ENCODE measurements at places on chromosomes 1 and 21.

DNA sequence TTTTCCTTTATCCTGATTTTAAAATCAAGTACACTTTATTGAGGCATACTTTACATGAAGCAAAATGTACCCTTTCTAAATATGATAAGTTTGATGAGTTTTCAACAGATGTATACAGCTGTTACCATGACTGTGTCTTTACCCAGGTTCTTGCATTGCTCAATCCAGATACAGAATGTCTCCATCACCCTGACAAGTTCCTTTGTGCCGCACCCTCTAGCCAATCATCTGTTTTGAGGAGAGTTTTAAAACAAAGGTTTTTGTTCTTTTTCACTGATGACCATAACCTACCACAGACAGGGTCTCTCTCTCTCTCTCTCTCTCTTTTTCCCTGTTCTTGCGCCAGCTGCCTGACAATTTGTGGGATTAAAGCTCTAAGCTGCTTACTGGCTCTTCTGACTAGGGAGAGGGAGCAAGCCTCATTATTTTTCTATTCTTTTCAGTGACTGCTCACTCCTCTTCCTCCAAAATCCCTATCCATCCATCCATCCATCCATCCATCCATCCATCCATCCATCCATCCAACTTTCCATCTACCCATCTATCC lies 1.2 kb upstream of the KCNE1 start:
- no peak for DNase-seq

DNA sequence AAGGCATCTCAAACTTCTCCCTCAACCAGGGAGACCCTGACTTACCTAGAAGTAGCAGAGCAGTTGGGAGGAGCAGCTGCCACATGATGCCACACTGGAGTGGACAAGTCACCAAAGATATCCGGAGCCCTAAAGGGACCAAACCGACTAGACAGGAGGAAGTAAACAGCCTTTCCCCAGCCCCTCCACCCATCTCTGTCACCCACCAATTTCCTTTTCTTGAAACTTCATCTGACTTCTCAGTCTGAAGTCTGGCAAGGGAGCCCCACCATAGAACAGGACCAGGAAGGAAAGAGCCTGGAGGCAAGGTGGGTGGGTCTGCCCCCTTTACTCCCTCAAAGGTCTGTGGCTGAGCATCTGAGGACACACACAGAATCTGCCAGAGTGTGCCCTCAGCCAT lies at the start of gene FCGR3A:
Gene FCGR3A (minus strand): TSS at position 167 of the 400 bp plus-strand sequence. CDS start 82 bp downstream, at position 85.
- no peak for DNase-seq

DNA sequence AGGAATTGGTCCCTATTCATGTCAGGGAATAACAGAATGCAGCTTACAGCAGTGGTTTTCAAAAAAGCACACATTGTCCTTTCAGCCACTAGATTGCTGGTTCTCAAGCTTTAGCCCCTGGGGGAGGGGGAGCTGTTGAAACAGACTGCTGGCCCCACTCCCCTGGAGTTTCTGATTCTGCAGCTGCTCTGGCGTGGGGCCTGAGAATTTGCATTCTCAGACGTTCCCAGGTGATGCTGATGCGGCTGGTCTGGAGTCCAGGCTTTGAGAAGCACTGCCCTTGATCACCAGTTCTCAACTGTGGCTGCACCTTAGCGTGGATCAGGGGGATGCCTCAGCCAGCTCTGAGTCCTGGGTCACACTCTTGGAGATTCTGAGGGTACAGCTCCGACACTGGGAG lies 62.7 kb upstream of the LAPTM5 start:
- DNase-seq, result no peak

- DNase-seq, result no peak
These were observed 683.3 kb upstream of the CXADR start for GRCh38 chr21:16829532-16829931.

DNA sequence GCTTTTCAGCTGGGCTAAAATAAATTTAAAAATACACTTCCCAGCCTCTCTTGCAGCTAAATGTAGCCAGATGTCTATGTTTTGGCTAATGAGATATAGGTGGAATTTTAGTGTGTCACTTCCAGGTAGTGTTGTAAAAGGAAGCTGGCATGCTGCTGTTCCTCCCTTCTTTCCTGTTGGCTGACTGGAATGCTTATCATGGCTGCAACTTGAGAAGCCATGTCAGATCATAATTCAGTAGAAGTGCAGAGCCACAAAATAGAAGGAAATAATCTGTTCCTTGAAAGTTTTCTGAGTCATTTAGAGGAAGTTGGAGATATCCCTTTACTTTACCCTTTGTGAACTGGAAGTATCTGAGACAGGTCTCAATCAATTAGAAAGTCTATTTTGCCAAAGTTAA lies 10.9 kb upstream of the RBM15 start:
- DNase-seq, result no peak

GRCh38 chr1:1005774-1006304 lies 5.9 kb upstream of the HES4 start:
- no peak for DNase-seq

- DNase-seq, result no peak
These were observed 22.2 kb upstream of the HPDL start for GRCh38 chr1:45304311-45305081.

DNA sequence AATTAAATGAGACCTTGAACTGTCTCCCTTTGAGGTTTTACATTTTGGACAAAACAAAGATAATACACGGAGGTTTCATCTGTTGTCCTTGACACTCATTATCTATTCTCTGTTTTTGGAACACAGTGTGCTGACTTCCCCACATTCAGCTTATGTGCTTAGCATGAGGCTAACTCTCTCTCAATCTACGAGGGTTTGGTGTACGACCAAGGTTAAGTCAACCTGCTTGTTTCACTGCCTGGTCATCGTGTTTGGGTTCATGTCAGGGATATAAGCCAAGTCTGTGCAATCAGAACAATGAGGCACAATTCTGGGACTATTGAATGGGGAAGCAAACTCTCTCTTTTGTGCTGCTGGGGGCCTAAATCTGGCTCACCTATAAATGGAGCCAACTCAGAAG lies 328.5 kb upstream of the USP25 start:
- DNase-seq, result no peak

DNA sequence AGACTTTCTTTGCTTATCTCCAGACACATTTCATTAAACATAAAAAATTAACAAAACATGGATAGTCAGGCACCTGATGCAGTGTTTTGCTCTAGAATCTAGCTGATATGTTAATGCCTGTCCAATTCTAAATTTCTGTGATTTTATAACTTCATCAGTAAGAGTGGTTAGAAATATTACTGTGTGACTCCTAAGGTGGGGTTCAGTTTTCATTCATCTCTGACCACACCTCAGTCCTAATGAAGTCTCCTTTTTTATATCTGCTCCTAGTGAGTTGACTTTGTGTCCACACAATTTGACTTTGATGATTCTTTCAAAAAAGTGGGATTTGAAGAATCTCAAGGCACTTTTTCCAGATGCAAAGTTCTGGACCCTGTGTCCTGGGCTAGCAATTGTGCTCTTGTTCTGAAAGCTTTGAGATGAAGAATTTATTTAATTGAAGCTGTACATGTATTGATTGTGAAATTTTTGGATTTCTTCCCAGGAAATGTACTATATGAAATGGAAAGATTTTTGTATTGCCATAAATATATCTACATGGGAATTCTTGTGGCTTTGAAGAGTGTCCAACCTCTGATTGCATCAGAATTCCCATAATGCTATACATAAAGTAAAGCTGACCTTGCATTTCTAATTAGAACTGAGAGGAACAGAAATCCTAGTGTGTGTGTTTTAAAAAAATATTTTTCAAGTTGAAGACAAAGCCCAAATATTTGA lies 111.2 kb downstream of the GIPC2 start:
- DNase-seq, result no peak

DNA sequence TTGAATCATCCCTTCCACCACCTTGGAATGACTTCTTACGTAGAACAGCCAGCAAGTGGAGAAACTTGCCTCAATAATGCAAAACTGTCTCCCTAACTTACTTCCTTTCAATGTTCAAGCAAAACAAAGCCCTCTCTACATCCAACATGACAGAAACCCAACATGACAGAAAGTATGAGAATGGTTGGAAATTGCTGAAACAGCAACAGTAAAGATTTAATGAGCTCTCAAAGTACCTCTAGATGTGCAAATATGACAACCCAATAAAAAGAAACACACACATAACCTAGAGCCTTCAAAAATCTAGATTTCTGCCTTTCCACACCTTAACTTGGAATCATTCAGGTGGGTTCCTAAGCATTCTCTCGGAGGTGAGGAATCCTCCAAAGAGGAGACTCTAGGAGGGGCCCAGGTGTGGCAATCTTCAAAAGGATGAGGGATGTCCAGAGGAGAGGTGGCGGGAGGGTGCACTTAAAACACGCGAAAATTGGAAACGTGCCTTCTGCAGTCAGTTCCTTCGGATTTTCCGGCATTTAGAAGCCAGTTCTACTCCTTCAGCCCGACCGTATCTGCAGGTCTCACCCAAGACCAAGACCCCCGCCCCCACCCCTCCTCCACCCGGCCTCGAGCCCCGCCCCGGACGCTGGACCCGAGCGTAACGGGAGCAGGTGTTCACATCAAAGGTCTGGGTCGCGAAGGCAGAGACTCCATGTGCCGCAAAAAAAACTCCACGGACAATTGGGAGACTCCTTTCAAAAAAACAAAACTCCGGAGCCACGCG lies 996 bp upstream of the MGST3 start:
- no peak for DNase-seq

GRCh38 chr1:94110946-94111740 lies 9.8 kb downstream of the ABCA4 start:
- DNase-seq, result no peak

DNA sequence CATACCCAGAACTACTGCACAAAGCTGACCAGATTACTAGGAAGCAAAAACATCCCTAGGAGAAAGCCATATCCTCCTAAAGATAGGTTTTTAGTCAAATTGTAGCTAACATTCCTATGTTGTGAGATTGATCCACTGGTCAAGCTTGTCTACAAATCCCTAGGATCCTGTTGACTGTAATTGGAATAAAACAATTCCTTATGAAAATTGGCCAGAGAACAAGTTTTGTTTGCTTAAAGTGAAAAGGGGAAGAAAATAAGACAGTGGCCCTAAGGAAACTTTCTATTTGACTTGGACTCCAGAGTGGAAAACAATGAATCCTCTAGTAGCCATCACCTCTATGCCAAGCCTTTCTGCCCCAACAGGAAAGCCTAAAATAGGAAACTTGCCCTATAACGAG lies 645.2 kb upstream of the USP24 start:
- no peak for DNase-seq

DNA sequence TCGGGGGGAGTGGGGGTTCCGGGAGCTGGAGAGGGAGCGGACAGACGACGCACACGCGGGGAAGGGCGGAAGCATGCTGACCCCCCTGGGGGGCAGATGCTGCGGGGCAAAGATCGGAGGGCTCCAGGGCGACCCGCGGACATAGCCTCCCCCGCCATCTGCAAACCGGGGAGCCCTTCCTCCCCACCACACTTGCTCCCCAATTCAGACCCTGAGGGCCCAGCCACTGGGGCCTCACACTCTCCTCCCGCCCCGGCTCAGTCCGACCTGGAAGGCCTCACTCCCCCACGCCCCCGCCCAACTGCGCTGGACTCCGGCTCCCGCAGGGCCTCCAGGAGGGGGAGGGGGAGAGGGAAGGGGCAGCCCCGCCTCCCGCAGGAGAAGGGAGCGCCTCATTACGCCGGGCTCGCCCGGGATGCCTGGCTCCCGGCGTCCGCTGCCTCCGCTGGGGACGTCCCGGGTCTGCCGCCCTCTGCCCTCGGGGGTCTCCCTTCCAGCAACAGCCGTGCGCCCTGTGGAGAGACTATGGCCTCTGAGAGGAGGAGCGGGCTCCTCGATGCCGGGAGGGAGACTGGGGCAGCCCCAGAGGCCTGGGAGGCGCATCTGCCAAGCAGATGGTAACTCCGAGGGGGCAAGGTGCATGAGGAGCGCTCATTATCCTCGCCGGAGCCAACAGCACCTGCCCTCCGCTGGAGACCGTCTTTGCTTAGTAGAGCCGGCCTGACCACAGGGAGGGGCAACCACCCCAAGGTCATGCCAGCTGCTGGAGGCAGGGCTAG lies 636 bp upstream of the CAMK2N1 start:
- no peak for DNase-seq

DNA sequence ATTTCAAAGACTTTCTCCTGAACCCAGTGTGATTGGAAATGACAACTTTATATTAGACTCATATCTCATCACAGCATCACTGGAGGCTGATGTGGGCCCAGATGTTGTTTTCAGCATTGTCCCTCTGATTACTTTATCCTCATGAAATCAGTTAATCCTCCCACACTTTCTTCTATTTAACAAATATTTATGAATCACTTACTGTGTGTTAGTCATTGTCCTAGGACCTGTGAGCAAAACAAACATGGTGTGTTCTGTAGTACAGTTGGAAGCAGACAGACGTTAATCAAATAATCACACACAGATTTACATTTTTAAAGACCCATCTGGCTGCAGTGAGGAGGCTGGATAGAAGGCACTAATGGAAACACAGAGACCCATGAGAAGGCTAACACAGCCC lies 383.7 kb downstream of the PRDM2 start:
- no peak for DNase-seq

GRCh38 chr1:152108882-152109222 lies 6.4 kb downstream of the TCHH start:
- no peak for DNase-seq

GRCh38 chr1:218475275-218475674 lies 130.1 kb downstream of the TGFB2 start:
- DNase-seq, result no peak

DNA sequence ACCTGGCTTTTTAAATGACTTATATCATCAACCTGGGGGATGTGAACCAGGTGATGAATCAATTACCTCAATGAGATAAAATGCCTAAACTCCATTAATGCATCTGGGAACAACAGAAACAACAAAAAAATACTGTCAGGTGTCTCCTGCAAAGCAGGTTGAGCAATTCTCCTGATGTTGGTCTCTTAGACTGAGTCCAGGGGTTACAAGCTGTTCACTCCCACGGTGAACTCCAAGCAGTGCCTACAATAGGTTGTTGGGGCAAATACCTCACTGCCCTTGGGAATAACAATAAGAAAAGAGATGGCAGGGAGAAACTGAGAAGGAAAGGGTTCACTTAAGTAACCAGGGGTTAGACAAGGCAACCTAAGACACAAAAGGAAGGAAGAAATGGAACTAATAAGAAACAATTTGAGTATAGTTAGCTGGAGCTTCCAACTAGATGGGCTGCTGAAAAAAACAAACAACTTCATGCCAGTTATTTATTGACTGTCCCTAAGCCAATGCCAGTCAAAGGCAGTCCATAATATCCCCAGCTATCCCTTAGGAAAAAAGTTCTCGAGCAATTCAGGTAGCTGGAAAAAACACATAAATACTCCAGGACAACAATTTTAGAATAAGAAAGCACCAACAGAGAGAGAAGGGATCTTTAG lies 97.6 kb upstream of the MAGI3 start:
- no peak for DNase-seq

DNA sequence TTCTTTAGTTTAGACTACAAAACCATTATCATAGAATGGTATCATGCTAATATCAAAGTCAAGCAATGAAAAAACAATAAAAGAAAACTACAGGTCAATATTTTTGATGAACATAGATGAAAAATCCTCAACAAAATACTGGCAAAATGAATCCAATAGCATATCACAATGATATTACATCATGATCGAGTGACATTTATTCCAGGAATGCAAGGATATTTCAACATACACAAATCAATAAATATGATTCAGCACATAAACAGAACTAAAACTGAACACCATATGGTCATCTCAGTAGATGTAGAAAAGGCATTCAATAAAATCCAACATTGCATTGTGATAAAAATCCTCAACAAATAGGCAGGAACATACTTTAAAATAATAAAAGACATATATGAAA lies 1657.7 kb downstream of the KCNT2 start:
- DNase-seq, result no peak
